ENCODE measurements at places on chromosomes 7 and 10.

- no peak for DNase-seq
Observed at GRCh38 chr7:75946207-75946855, 31.4 kb downstream of the POR start.

- peak; percentile 75 for DNase-seq
Observed at GRCh38 chr7:130352194-130353074, 7.8 kb downstream of the CPA5 start.

- no peak for DNase-seq
Observed at GRCh38 chr10:34116681-34117271, 698.3 kb downstream of the PARD3 start.

DNA sequence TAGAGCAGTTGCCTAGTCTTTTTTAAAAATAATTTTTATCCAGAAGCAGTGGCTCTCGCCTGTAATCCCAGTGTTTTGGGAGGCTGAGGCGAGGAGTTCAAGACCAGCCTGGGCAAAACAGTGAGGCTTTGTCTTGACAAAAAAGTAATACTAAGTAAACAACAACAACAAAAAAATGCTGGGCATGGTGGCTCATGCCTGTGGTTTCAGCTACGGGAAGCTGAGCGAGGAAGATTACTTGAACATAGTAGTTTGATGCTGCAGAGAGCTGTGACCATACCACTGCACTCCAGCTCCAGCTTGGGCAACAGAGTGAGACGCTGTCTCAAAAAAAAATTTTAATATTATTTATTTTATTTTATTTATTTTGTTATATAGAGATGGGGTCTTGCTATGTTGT is 31.3 kb upstream of the TPST1 start:
- no peak for DNase-seq

- DNase-seq: peak; percentile 6
Observed at GRCh38 chr10:13560597-13560996, 26.2 kb upstream of the PRPF18 start.
